H4 (cell line): ENCODE measurements at places on chromosomes 7 and 10. TPM values are rescaled to one million over a fixed set of nuclear protein-coding genes. Genes with fewer than 3 reads are reported as not detected.

GRCh38 chr10:122878799-122879338 lies 512 bp downstream of the FAM24B start:
- peak; percentile 20 for DNase-seq

- no peak for DNase-seq
Observed at GRCh38 chr10:16816171-16816570, 1.1 kb downstream of the RSU1 start.

GRCh38 chr10:128896116-128896795 lies 570.8 kb upstream of the MGMT start:
- DNase-seq, result no peak

DNA sequence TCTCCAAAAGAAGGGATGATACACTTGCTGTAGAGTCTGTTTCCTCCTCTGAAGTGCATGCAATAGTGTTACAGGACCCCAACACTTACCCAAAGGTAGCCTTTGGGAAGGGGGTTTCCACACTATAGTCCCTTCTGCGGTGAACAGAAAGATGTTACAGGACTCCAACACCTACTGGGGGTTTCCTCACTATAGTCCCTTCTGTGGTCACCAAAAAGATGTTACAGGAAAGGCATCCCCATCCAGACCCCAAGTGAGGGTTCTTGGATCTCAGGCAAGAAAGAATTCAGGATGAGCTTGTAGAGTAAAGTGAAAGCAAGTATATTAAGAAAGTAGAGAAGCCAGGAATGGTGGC lies 69.2 kb upstream of the PIK3CG start:
- DNase-seq, result no peak

- DNase-seq, result no peak
Observed at GRCh38 chr7:33649476-33650441, 255.6 kb upstream of the BMPER start.

DNA sequence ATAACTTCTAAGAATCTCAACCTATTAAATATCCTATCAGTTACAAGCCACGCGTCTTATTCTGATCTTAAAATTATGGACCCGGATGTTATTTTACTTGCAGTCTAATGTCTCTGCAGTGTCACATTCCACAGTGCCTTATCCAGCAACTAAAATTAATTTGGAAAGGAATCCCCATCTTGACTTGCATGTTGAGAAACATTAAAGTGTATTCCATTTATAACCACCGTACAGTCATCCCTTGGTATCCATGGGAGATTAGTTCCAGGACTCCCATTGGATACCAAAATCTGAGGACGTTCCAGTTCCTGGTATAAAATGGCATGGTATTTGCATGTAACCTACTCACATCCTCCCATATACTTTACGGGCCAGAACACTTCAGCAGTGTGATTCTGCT lies 194.7 kb downstream of the ARHGAP21 start:
- DNase-seq, result no peak

GRCh38 chr10:42111076-42111475 lies 527.3 kb downstream of the ZNF33B start:
- no peak for DNase-seq

DNA sequence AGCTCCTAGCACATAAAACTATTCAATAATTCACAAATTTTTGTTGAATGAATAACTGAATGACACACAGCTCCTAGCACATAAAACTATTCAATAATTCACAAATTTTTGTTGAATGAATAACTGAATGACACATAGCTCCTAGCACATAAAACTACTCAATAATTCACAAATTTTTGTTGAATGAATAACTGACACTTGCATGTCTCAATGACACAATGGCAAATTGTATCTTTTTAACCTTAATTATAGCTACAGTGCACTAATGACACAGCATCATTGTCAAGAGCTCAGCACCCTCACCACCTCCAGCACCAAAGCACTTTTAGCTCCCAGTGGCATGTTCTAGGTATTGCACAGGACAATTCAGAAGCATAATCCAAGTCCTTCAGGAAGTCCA lies 131.6 kb downstream of the PDE1C start:
- no peak for DNase-seq

GRCh38 chr7:37356911-37357636 lies 91.6 kb downstream of the ELMO1 start:
- DNase-seq, result no peak

DNA sequence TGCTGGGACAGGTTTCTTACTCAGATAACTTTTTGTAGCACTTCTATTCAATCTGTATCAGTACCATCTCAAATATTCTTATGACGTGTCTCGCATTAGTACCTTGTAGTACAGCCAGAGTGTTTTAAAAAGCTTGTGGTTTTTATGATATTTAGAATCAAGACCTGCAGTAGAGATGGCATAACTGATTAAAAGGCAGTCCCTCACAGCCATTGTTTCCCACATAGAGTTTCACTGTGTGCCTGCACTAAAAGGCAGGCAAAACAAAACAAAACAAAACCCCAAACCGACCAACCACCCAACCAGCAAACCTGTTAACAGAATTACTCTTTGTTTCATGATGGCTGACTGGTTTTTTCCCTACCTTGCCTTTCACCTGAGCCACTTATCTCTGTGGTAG lies 221.3 kb upstream of the DGKB start:
- no peak for DNase-seq

DNA sequence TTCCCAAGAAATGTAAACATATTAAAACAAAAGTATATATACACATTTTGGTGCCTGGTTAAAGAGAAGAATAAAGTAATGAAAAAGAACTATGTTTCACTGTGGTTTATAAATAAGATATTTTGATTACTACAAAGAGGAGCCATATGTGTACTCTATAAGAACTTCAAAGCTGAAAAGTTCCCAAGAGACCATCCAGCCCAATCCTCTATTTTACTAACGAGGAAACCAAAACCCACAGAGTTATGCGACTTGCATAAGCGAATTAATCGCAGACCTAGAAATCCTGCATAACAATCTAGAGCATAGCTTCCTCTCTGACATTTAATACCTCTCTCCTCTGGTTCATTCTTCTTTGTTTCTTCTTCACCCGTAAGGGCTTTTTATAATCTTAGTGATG lies 937.1 kb downstream of the CNTNAP2 start:
- DNase-seq, result peak; percentile 16

DNA sequence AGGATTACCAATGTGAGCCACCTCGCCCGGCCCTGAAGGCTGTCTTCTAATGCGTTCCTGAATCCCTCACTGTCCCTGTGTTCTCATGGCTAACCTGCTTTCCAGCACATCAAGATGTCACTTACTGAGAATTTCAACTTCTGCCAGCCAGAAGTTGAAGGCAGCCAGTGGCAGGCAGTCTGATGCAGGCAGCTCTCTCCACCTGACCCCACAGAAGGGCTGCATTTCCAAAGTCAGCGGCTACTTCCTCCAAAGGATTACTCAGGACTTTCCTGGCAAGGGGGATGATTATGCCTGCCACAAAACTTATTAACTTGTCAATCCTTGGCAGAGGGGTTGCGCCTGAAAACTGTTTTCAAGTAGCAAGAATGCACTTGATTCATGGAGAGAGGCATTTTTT lies 1219.4 kb downstream of the TYW1 start:
- no peak for DNase-seq

DNA sequence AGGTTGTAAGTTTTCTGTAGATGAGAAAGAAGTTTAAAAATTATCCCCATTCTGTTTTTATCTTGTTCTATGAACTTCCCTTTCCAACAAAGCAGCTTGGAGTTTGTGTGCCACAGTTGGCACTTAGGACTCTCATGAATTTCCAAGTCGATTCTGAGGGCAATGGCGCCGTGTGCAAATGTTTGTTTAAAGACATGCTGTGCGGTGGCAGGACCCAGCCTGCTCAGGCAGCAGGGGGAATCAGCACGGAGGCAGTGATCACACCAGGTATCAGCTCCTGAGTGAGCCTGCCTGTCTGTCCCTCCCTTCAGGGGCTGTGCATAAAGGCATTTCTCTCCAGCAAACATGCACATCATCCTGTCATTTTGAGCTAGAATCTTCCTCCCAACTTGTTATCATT lies 109.8 kb upstream of the WDR11 start:
- DNase-seq, result no peak

GRCh38 chr7:81165070-81165469 lies 246.2 kb upstream of the SEMA3C start:
- no peak for DNase-seq

- no peak for DNase-seq
Observed at GRCh38 chr10:74738985-74739567, 87.3 kb upstream of the KAT6B start.

PDK4 gene
- total RNA-seq, result 0.45 and 1.0 TPM in 2 replicates

PILRA gene
- total RNA-seq, result 0.54 TPM in 1 of 2 replicates, not detected in the other

SLC16A9 gene
- 7.2 and 13.7 TPM in 2 replicates for total RNA-seq

SEMA3C gene
- total RNA-seq, result 135 and 150 TPM in 2 replicates

TAS2R3 gene
- total RNA-seq, result 0.08 TPM in 1 of 2 replicates, not detected in the other

AFAP1L2 gene
- 0.70 and 1.3 TPM in 2 replicates for total RNA-seq
